ENCODE measurements at places on chromosomes 3 and 15.
A peak's percentile ranks its signal among the peaks of the same experiment; 100 is the strongest.

DNA sequence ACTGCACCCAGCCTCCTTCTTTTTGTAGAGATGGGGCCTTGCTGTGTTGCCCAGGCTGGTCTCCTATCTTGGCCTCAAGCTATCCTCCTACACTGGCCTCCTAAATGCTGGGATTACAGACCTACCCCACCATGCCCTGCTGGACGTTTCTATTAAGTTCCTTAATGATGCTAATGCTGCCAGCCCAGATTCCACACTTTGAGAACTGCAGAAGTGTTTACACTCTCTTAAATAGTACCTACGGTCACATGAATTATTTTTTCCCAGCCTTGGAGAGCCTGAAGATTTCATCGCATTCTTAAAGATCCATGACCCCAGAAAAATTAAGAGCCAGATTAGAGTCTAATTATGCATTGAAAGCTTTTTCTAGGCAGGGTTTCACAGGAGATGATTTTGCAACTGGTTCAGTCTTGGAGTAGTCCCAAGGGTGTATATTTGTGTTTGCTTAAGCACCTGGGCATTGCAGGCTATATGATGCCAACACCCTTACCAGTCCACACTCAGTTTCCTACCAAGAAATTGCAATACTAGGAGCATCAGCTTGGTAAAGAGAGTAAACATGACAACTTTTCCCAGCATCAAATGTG, 36.6 kb downstream of the TM4SF4 start:
- no peak for DNase-seq

DNA sequence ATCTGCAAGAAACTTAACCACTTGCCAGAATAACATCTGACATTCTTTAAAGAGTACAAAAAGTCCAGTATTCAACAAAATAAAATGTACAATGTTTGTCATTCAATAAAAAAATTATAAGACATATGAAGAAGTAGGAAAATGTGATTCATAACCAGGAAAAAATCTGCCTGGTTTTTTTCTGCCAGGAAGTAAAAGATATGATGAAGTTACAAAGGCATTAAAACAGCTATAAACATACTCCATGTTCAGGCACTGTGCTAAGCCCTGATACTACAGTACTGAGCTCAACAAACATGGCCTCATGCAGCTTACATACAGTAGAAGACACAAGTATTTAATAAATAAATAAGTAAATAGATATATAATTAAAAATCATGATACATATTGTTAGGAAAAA, 178.4 kb upstream of the STT3B start:
- DNase-seq: no peak

DNA sequence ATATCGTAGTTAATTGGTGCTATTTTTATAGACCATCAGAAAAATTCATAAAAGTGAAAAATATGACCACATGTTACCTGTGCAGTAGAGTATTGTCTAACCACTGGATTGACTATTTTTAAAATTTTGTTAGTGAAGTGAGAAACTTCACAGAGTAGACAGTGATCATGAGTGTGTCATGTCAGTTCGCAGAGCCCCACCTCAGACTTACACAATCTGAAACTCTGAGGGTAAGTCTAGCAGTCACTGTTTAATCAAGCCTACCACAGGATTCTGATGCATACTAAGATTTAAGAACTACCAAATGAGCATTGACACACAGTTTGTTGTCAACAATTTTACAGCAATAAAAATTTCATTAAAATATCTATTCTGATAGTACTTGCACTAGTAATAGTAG, 552.9 kb upstream of the SUCLG2 start:
- DNase-seq: no peak

- DNase-seq: no peak
Measured at GRCh38 chr3:120450600-120451271, at the start of gene FSTL1. TSS of gene FSTL1 (minus strand) at chr3:120450992. CDS start at chr3:120450746, 246 bp downstream.

DNA sequence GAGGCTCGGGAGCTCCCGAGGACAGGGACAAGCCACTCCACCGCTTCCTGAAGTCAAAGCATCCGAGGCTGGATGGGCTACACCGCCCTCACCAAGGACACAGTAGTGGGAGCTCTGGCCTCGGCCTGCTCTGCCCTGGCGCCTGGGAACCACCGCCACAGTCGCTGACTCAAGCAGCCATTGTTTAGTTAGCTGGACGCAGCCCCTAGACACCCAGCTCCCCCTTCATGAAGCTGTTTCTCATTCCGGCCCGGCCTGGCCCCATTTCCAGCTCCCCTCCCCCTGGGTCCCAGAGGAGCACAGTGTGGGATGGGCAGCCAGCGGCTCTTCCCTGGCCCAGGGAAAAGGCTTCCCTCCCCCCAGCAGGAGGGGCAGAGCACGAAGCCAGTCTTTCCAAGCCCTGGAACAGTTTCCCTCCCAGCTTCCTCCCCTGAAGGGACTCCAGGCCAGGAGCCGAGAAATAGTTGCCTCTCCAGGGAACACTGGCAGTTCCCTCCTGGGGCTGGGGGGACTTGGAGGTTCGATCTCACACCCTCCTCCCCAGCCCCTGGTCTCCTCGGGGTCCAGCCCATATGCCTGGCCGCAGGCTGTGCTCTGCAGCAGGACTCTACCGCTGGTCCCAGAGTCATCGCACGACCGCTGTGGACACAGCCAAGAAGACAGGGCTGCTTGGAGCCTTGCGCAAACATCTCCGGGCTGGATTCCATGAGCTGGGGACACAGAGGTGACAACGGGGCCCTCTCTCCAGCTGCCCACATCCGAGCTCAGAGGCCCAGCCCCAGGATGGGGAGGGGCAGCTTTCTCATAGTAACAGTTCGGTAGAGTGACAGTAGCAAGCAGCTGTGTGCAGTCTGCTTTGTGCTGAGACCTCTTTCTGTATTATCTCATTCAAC, 10.0 kb downstream of the PLXND1 start:
- no peak for DNase-seq

DNA sequence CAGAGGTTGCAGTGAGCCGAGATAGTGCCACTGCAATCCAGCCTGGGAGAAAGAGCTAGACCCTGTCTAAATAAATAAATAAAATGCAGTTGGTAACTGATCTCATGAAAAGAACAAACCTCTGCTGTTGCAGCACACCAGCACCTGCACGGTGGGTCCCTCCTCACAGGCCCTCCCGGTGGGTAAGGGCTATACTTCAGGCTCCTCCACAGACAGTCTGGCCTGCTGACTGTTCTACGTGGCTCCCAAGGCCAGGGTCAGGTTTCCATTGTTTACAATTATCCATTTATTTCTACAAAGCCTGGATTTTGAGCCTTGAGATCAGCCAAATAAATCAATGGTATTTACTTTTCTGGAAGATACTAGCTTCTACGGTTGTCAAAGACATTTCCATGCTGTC, 5.1 kb upstream of the APBA2 start:
- DNase-seq: no peak

- no peak for DNase-seq
Measured at GRCh38 chr3:52842424-52842823, 7.6 kb upstream of the MUSTN1 start.

- no peak for DNase-seq
Measured at GRCh38 chr3:64748244-64748904, 60.6 kb upstream of the ADAMTS9 start.

- DNase-seq: no peak
Measured at GRCh38 chr3:111822804-111823203, 36.3 kb upstream of the PHLDB2 start.

DNA sequence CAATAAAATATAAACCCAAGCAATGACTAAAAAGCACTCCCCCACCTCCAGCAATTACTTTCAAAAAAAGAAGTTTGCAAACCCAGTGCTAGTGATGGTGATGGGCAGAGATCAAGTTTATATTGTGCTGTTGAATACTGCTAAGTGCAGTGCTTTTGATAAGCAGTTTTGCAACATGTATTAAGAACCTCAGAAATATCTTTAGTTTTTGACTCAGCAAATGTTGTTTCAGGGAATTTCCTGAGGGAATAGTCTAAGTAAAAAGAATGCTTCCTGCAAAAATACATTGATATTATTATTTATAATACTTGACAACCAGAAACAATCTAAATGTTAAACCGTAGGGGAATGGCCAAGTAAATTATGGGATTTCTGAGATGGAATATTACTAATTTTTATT, 69.3 kb downstream of the ADAMTSL3 start:
- DNase-seq: no peak

DNA sequence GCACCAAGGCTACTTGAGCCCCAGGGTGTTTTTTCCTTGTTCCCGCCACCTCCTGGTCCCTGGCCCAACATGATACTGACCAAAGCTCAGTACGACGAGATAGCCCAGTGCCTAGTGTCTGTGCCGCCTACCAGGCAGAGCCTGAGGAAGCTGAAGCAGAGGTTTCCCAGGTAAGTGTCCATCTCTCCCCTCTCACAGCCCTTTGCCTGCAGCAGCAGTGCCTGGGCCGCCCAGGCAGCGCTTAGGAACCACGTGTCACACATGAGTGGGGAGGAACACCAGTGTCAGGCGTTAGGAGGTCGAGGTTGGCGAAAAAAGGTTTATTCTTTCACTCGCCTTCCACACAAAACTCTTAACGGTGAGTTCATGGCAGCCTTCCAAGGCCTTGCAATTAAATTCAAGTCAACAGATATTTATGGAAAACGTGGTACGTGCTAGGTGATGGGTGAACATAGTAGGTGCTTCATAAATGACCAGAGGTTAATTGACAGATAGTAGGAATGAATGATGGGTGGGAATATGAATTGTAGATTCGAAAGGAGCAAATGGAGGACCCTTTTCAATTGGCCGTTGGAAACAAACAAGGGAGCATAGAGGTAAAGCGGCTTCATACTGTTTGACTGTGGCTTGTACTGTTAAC, 486 bp downstream of the CDIN1 start:
- no peak for DNase-seq

DNA sequence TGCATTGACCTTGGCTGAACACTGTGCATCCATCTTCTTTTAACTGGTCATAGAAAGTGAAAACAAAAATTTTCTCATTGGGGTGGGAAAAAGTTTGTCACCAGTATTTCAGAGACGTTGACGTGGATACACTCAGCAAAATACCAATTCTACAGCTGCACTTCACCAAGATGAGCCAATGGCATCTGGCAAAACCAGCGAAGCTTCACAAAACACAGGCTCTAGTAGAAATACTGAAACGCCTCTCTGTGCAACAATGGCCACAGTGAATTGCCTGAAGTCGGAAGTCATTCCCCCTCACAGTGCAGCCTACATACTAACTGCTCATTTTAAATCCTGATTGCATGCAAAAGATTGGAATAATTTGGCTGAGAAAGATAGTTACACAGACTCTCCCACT, 17.0 kb downstream of the PCYT1A start:
- no peak for DNase-seq

GRCh38 chr15:58182460-58183163, 44.4 kb downstream of the AQP9 start:
- peak; percentile 9 for DNase-seq

GRCh38 chr15:82043130-82043673, 2.6 kb downstream of the MEX3B start:
- DNase-seq: no peak

GRCh38 chr3:148379763-148380382, 317.8 kb upstream of the AGTR1 start:
- DNase-seq: no peak

GRCh38 chr3:182182531-182182968, 470.8 kb downstream of the SOX2 start:
- no peak for DNase-seq

DNA sequence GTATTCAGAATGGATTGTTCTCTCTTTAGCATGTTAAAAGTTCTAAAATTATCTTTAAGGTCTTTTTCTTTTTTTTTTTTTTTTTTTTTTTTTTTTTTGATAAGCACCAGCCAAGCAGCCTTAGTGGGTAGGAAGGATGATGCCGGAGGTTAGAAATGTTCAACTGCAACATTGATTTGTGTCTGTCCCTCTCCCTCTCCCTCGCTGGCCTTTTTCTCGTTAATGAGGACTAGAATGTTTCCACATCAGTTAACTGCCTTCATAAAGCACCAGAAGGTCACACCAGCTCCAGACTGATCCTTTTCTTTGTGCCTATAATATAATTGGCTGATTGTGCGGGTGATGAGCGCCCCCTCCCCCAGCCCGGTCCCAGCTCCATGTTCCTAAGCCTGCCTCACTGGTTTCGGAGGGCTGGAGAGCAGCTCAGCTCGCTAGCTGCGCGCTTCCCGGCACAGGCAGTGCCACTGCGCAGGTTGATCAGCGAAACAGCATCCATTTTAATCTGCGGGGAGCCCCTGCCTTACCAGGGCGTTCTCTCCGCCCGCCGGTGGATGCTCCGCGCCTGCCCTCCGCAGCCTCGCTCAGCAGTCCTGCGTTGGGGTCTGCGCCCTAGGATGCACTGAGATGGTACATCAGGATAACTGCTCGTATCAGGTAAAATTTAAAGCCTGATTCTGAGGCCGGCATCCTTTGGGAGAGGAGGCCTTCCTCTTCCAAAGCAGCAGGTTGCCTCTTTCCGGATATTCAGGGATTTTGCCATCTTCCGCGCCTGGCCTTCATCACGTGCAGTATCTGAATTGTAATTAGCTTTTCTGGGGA, 148.9 kb upstream of the IL12A start:
- DNase-seq: no peak

DNA sequence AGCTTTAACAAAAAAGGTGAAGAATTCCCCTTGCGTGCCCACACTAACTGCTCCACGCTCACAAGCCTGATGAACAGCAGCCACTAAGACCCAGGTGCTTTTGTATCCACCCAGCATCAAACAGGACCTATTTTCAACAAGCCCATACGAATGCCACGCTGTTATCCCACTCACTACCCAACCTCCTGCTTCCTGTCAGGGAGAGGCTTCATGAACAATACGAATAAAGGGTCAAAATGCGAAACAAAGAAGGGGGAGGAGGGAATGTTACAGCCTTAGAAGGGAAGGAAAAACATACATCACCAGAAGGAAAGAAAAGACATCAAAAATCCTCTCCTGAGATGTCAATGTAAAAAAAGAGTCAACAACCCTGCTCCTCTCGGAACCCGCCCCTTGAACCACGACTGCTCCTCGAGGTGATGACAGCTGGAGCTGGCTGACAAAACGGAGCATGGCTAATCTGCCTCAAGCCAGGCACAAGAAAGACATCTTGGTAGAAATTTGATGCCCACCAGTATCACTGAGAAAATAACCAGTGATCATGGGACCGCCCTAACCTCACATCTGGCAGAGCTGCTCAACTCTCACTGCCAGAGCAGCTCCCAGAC, 9.7 kb downstream of the ERC2 start:
- DNase-seq: no peak

DNA sequence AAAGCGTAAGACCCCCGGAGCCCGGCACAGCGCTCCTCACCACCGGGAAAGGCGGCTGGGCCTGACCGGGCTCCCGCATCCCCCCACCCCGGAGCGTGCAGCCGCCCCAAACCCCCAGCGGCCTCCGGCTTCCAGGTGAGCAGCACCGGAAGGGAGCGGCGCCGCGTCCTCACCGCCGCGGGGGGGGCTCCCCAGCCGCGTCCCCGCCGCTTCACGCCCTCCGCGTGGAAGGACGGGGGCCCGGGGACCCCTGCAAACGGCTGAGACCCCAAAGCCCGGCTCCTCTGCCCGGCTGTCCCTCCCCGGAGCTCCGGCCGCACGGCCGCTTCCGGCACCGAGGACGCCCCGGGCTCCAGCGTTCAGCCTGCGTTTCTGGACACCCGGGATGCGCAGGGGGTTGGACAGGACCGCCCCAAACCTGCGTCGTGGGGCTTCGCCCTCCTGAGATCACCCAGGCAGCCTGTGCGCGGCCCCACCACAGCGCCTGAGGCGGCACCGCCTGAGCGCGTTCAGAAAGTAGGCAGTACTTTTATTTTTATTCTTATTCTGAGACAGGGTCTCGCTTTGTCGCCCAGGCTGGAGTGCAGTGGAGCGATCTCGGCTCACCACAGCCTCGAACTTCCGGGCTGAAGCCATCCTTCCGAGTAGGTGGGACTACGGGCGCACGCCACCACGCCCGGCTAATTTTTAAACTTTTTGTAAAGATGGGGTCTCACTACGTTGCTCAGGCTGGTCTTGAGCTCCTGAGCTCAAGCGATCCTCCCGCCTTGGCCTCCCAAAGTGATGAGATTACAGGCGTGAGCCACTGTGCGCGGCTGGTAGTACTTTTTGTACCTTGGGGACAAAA, 51.6 kb upstream of the BLM start:
- peak; percentile 42 for DNase-seq
